ENCODE measurements at places on chromosomes 6 and 20.

DNA sequence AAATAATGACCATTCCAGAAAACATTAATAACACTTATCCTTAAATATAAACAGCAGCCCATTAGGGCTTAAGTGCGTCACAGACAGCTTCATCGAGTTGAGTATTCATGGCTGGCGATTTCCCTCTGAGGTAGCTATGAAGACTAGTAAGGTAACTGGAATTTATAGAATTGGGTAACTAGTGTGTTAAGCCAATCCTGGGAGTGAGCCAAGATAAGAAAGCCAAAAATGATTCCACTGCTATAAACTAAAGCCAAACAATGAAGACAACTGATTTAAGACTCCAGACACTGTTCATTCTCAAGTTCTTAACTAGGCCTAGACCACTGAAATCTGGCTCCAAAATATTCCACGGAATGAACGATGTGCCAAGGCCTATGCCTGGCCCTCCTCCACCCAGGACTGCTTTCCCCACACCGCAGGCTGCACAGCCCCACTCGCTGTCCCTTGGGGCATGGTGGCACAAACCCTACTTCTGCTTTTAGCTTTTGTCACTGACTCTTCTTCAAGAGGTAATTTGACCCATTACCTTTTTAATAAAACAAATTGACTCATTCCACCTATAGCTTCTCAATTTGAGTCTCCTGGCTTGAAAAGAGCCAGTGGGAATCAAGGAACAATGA lies 66.0 kb downstream of the BLOC1S5 start:
- peaks cover 4% of the 10 kb centered on the region for H3K27me3 ChIP-seq
- no peak for DNase-seq
- H3K36me3 ChIP-seq = no peaks in the 10 kb centered on the region
- H3K27ac ChIP-seq = no peak overlapping the region
- no peaks in the 10 kb centered on the region for H3K4me1 ChIP-seq

DNA sequence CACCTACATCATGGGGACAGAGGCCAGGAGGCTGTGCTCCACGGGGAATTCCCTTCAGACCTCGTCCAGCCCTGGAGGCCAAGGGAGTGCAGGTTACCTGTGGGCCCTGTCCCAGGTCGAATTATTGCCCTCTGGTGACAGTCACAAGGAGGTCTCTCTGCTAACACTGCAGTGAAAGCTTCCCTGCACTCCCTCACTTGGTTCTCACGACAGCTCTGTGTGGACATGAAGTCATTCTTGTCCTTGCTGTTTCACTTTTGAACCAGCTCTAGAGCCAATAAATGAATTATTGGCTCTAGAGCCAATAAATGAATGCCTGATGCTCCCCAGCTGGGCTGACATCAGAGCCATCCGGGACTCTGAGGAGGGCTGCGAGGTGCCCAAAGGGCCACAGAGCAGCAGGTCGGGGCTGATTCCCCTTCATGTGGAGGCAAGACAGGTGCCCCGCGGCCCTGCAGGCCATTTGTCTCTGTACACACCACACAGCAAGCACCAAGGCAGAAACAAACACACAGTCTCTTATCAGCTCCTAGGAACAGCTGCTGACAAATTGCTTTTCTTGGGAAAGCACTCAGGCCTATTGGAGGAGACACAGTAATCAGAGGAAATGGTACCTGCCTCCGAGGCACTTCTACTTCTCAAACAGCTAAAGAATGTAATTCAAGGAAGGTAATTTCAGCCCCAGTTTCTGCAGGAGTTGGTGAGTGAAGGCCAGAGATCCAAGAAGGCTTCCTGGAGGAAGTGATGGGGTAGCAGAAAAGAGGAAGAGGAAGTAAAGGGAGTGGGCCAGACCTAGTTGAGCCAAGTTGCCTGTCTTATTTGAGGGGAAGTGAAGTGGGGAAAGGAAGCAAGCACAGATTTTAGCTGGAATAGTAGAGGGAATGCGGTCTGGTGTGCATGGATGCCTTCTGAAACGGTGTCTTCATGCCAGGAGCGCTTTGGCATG lies 27.5 kb upstream of the TBXT start:
- H3K27ac ChIP-seq = no peak overlapping the region
- H3K4me1 ChIP-seq = peaks cover 18% of the 10 kb centered on the region
- H3K36me3 ChIP-seq = no peaks in the 10 kb centered on the region
- peaks cover 6% of the 10 kb centered on the region for H3K27me3 ChIP-seq
- no peak overlapping the region for H3K4me3 ChIP-seq

DNA sequence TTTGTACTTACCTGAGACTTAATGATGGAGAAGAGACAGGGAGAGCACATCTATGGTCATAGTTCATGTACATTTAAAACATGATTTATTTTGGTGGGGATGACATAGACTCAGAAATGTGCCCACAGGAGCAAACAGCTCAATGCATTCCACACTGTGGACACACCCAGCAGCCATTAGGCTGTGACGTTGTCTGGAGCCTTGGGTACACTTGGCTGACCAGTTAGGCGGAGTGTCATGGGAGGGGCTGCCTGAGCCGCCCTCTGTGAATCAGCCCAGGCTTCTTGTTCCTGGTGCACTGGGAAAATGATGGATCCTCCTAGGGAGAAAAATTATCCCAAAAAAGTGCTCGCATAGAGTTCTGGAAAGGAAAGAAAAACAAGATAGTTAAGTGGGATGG lies 231.0 kb upstream of the GMDS start:
- no peaks in the 10 kb centered on the region for H3K4me1 ChIP-seq
- no peak overlapping the region for H3K27ac ChIP-seq
- H3K4me3 ChIP-seq = no peak overlapping the region
- no peaks in the 10 kb centered on the region for H3K36me3 ChIP-seq
- no peak for DNase-seq

DNA sequence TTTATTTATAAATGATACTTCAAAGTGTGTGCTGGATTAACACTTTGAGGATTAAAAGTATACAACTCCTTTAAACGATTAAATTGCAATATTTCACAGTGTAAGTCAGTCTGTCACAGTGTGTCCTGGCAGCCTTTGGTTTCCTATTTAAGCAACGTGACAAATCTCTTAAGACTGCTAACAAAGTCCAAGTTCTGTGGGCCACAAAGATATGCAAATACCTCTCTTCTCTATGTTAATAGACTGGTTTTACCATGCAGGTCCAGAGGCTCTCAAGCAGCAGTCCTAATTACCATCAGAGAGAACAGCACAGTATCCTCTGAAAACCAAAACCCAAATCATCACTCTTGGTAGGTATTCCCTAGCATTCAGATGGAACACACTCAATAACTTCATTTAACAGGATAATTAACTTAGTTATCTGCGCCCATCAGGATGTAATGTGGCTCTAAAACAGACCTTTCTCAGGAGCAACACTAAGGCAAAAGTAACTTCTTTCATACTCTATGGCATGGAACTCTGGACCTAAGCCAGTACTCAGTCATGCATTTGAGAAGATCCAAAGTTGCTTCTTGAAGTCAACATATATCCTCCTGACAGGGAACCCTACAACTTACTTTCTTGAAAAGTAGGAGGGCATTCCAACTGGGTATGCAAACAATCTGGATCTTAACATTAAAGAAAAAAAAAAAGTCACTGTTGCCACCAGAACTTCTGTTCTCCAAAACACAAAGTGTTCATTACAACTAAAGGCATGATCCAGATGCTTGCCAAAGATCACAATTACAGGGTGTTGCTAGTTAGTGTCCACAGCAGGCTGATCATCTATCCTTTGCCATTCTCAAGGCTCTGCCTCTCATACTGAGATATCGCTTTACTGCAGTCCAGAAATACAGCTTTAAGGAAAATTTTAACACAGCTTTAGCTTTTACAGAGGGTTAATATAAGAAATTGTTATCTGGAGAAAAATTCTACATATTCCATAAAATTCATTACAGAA lies 53.2 kb downstream of the MAN1A1 start:
- peaks cover 49% of the 10 kb centered on the region for H3K36me3 ChIP-seq
- H3K27ac ChIP-seq = no peak overlapping the region
- no peak overlapping the region for H3K4me3 ChIP-seq
- DNase-seq = no peak
- no peaks in the 10 kb centered on the region for H3K27me3 ChIP-seq
- H3K4me1 ChIP-seq = peaks cover 8% of the 10 kb centered on the region

GRCh38 chr6:87731818-87732661 lies 30.0 kb upstream of the AKIRIN2 start:
- H3K4me1 ChIP-seq = no peaks in the 10 kb centered on the region
- no peaks in the 10 kb centered on the region for H3K27me3 ChIP-seq
- DNase-seq = no peak
- H3K27ac ChIP-seq = no peak overlapping the region
- H3K4me3 ChIP-seq = no peak overlapping the region
- no peaks in the 10 kb centered on the region for H3K36me3 ChIP-seq

- DNase-seq = no peak
- no peaks in the 10 kb centered on the region for H3K36me3 ChIP-seq
- H3K27ac ChIP-seq = no peak overlapping the region
- no peaks in the 10 kb centered on the region for H3K27me3 ChIP-seq
- no peaks in the 10 kb centered on the region for H3K4me1 ChIP-seq
These were observed 222.3 kb downstream of the IBTK start for GRCh38 chr6:82025271-82025670.

All from endodermal cell (in vitro differentiated cells).